ENCODE measurements at places on chromosomes 2 and 18.
A peak's percentile ranks its signal among the peaks of the same experiment; 100 is the strongest.

GRCh38 chr2:197204519-197205250 lies 105.9 kb downstream of the ANKRD44 start:
- no peak for DNase-seq

GRCh38 chr2:112790305-112790704 lies 6.0 kb upstream of the IL1A start:
- DNase-seq = no peak

DNA sequence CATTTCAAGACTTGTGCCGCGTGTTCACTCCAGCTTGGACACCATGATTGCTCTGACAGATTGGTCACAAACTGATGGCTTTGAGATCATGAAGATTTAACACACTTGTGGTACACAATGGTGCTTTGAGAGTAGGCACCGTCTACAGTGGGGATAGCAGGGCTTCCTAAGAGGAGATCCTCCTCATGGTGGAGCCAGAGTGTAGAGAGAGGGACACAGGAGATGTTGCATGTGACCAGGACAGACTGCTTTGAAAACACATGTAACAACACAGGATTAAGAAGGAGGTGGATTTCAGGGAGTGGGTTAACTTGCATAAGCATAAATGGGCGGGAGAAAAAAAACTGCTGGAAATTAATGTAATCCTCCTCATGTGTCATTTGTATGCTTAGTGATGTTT lies 95.7 kb upstream of the LINC00305 start:
- no peak for DNase-seq

DNA sequence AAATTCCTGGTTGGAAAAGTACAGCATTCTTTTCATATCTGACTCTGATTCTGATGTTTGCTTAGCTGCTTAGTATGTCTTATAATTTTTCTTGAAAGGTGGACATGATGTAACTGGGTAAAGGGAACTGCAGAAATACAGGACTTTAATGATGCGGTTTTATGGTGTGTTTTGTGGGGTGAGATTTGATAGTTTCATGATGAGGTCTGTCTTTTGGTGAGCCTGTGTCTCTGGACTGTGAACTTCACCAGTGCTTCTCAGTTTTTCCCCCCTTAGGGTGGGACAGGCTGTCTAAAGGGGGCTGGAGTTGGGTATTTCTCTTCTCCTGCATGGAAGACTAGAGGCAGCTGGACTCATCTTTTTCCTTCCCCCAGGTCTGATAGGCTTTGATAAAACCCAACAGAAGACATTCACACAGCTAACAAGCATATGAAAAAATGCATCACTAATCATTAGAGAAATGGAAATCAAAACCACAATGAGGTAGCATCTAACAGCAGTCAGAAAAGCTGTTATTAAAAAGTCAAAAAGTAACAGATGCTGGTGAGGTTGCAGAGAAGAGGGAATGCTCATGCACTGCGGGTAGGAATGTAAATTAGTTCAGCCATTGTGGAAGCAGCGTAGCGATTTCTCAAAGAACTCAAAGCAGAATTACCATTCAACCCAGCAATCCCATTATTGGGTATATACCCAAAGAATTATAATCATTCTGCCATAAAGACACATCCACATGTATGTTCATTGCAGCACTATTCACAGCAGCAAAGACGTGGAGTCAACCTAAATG lies 77.6 kb downstream of the EPC2 start:
- DNase-seq = no peak

GRCh38 chr2:240324312-240325015 lies 111.0 kb upstream of the GPC1 start:
- no peak for DNase-seq

GRCh38 chr2:41698678-41699422 lies 349.0 kb upstream of the PKDCC start:
- peak; percentile 7 for DNase-seq

GRCh38 chr18:32343634-32344033 lies 127.0 kb downstream of the GAREM1 start:
- no peak for DNase-seq

DNA sequence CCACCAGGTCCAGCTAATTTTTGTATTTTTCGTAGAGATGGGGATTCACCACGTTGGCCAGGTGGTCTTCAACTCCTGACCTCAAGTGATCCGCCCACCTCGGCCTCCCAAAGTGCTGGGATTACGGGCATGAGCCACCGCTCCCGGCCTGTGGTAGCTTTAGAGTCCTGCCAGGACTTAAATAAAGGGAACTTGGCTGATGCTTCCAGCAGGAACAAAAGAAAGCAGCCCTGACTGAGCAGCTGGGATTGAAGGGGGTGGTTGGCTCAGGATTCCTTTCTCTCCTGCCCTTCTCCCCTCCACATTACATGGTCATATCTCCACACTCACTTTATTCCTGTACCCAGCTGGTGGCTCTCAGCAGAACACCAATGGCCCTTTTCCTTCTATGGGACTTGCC lies 20.0 kb downstream of the EFHD1 start:
- no peak for DNase-seq

DNA sequence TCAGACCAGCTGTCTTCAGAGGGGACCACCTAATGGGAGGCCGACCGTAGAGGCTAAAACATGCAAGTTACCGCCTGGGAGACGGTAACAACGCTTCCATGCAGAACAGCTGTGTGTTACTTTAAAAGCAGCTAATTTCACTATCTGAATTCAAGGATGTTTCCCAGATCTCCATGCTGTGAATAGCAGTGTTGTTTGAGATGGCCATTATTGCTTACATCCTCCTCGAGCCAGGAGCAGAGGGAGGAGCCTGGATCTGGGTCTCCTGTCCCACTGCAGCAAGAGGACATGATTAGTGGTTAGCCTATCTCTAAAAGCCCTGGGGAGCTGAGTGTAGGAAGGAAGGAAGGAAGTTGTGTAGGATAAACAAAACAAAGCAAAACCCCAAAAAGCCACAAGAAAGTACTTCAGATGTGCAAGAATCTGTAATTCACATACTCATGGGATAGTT lies 50.9 kb downstream of the ACTR2 start:
- no peak for DNase-seq

DNA sequence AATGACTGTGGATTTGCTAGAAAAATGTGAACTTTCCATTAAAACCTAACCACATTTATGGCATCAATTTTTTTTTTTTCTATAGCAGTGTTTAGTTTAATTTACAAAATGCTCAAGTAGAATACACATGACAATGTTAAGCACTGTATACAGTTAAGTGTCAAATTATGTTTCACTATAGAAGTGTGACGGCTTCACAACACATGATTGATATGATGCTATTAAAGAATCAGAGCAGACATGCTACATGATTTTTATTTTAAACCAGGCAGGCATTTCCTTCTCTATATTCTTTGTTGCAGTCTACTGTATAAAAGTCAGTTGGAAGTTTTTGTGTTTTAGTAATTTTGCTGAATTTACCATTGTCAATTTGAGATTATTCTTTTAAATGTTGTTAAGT lies 43.6 kb downstream of the PROKR1 start:
- no peak for DNase-seq

DNA sequence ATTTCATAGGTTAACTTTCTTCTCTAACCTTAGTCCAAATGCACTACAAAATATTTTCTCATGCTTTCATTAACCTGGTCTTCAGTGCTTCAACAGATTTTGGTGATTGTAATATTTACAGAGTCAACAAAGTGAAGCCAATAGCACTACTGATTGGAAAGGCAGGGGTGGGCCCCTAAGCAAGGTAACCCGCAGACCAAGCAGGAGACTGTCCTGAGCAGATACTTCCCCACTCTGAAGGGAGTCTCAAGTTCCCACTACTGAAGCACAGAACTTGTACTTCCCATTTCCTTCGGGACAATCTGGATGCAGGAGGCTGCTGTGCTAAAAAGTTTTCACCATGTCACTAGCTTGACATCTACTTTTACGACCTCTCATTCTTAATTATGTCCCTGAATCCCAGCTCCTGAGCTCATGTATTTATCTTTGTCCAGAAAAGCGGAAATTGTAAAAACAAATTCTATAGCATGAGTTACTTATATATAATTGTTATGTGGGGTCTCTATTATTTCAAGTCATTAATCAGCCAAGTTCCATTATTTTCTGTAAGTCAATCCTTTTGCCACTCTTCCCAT lies 311.6 kb upstream of the REV1 start:
- no peak for DNase-seq

DNA sequence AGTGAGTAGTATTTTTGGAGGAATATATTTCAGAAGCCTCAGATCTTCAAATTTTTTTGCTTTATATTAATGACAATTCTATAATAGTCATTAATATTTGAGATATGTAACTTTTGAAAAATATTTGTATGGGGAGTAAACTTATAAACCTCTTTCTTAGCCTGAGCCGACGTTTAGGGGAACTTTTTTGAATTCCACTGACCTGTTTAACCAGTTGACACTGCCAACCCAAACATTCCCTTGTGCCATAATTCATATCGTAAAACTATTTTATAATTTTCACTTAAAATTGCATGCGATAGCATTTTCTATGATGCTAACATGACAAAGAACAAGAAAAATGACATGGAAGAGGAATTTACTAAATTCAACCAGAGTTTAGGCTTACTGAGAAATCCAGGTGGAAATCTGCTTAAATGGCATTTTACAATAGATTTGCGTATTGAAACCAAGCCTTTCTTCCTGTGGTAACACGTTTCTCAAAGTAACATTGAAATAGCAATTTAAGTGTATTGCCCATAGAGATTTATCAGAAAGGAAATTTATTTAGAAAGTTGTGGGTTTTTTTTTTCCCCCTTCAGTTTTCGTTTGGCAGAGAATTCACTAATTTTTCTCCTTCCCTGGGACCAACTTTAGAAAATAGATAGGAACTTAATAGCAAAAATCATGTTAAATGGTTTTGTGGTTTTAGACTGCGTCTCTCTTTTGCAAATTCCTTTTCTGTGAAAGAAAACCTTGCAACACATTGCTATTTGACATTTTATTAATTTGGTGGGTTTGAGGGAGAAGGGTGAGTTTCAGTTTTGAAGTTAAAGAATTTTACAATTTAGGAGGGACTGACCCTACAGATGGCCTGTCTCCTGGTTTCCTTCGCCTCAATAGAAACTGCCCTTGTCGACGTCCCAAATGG lies 77.4 kb downstream of the TANC1 start:
- DNase-seq = no peak

- no peak for DNase-seq
Observed at GRCh38 chr2:241506793-241507429, 1.5 kb downstream of the STK25 start.

DNA sequence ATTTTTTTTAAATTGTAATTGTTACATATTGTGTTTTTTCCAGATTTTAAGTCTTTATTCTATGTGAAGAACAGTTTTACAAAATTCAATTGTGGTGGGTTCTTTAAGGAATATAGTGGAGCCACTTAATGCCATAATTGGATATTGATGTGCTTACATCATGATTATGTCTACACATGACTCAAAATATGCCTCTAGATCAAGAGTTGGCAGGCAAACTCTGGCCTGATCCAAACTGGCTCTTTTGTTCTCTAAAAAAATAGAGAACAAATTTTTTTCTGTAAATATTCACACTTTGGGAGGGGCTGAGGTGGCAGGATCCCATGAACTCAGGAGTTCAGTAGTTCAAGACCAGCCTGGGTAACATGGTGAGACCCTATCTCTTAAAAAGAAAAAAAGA lies 8.3 kb downstream of the EHBP1 start:
- DNase-seq = no peak

GRCh38 chr18:4250141-4250540 lies 205.0 kb downstream of the DLGAP1 start:
- no peak for DNase-seq

- DNase-seq = no peak
Observed at GRCh38 chr2:69493268-69493667, 56.0 kb upstream of the NFU1 start.

DNA sequence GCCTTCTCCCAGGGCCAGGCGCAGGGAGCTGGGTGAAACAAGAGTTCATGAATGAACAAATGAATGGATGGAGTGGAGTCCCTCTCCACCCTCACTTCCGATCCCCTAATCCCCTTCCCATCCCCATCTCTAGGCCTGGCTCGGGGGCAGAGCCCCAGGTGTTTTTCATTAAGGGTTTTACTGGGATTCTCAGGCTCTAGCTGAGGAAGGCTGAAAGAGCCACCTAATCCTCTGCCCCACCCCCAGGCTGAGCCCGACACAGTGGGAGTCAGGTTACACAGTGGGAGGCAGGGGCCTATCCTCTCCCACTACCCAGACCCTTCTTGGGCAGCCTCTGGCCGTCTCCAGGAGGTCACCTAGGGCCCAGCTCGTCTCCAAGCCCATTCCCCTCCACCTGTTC lies 36.1 kb downstream of the SDC1 start:
- DNase-seq = no peak

DNA sequence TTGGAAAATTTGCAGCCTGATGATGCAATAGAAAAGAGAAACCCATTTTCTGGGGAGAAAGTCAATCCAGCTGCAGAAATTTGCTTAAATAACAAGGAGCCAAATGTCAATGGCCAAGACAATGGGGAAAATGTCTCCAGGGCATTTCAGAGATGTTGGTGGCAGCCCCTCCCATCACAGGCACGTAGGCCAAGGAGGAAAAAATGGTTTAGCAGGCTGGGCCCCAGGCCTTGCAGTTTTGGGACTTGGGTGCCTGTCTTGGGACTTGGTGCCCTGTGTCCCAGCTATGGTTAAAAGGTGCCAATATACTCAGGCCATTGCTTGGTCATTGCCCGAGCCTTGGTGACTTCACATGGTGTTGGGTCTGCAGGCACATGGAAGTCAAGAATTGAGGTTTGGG lies 368.2 kb downstream of the ERBB4 start:
- no peak for DNase-seq

DNA sequence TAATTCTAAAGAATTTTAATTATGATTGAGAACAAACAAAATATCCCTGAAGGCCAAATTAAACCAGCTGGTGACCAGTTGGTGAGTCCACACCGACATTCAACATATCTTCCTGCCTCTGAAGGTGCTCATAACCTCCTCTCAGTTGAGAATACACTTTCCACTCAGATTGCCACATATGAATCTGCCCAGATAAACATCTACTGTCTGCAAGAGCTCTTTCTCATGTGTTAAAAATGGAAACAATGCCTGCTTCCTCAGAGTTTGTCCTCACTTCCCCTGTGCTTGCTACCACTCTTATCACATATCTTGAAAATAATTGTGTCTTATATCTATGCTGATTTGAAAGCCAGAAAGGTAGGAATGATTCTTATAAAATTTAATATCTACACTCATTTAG lies 177.7 kb upstream of the GULP1 start:
- DNase-seq = no peak

DNA sequence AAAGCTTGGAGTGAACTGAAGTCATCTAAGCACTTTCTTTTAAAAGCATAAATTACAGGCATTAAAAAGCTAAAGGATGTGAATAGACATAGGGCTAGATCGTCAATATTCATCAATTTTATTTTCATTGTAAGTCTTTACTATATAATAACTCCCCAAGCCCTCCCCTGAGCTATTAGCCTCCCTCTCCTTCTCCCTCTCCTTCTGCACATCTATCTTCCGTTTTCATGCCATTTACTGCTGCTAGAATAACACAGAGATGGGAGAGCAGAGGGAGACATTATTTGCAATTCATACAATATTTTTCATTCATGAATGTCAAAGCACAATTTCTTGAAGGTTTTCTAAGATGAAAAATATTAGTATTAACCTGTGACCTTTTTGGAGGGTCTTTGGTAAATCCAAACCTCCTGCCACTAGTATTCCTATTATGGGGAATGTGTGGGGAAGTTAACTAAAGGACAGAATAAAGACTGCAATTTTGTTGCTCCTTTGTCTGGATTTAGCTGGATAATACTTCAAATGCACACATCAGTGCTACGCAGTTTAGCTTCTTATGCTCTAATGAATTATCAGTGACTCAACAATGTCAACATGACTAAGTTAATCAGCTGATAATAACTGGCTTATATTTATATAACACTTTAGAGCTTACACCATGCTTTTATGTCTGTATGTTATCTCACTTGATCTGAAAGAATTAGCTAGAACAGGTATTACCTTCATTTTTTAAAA lies 28.2 kb upstream of the MFF start:
- no peak for DNase-seq

All from activated CD4-positive, alpha-beta T cell treated with anti-CD3 and anti-CD28 coated beads, Interleukin-2, Interleukin-4, amounts not matched to agents 100 ng/mL and 50 ng/mL, durations not matched to agents 16 hours and 8 hours (primary cell).